ENCODE measurements at places on chromosomes 11 and 22.

GRCh38 chr22:37084385-37084784 lies 25.1 kb downstream of the TMPRSS6 start:
- no peak for DNase-seq

- DNase-seq: no peak
Observed at GRCh38 chr11:96102664-96103078, 178.8 kb upstream of the MTMR2 start.

GRCh38 chr22:27086080-27087044 lies 429.0 kb downstream of the MIAT start:
- no peak for DNase-seq

DNA sequence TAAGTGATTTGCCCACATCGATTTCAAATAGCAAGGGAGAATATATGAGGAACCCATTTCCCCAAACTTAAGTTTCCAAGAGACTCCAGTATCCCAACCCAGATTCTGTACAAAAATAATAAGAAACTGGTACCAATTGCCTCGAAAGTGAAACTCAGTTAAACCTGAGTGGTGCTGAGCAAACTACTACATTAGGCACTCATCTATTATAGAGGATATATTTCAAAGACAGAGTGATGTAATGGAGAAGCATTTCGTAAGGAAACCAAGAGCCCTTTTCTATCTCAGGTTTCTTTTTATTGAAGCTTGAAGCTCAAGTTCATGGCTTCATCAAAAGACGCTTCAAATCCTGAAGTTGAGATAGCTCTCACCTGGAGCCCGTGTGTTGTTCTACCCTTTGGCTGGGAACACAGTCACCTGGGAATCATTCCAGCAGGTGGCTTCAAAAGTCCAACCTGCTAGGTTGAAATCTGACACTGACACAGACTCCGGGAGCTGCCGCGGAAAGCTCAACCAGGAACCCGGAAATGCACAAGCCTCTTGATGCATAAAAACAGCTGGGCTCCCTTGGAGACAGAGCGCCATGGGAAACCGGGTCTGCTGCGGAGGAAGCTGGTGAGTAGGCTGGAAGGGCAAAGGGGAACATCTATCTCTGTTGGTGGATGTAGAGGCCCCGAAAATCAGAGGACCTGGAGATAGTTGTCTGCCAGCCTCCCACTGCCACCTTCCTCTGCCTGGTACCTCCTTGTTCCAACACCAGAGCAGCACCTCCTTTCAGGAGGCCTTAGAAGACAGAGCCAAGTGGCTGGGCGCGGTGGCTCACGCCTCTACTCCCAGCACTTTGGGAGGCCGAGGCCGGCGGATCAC lies at the start of gene C11orf52:
TSS of gene C11orf52 (plus strand) at position 524 of the 867 bp plus-strand sequence. CDS start at position 584, 60 bp downstream.
- peak; percentile 88 for DNase-seq

GRCh38 chr11:46534711-46535110 lies 59.1 kb downstream of the AMBRA1 start:
- no peak for DNase-seq

- no peak for DNase-seq
Observed at GRCh38 chr11:64713781-64714363, 9.1 kb downstream of the NRXN2 start.

DNA sequence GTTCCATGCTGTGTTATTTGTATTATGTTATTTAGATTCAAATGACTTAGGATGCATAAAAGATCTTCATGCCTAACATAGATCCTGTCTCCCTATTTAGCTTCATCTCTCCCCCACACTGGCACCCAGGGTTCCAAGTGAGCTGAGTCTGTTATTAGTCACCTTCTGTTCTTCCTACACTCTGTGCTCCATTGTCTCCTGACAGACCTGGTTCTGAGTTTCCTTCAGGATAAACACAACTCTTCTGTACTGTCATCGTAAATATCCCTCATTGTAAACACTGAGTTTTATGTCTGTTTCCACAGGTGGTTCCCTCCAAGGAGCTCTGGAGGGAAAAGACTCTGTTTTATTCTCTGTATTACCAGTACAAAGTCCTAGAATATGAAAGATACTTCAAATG lies 8.7 kb downstream of the MMP26 start:
- DNase-seq: peak; percentile 7

All from epithelial cell of esophagus (primary cell).